Esophagus muscularis mucosa (tissue), 4 donors: ENCODE measurements at places on chromosomes 6 and 20.
A peak's percentile ranks its signal among the peaks of the same experiment; 100 is the strongest.

DNA sequence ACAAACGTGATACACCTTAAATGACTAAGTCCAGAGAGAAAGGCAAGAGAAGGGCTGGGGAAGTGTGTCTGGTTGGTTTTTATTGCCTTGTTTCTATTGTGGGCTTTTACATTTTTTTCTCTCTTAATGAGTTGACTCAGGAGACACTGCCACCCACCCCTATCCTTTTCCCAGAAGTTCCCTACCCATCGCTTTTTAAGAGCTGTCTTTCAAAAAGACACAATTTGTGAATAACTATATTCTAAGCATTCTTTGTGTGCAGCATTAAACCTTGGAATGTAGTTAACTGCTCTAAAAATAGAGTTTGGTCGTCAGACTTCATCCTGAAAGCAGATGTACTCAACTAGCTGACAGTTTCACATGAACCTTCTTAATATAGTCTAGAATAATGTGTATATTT, 174.9 kb downstream of the ISM1 start:
- DNase-seq = no peak

- DNase-seq = peak; percentile 72
Measured at GRCh38 chr20:58710481-58711265, 18.1 kb downstream of the NPEPL1 start.

DNA sequence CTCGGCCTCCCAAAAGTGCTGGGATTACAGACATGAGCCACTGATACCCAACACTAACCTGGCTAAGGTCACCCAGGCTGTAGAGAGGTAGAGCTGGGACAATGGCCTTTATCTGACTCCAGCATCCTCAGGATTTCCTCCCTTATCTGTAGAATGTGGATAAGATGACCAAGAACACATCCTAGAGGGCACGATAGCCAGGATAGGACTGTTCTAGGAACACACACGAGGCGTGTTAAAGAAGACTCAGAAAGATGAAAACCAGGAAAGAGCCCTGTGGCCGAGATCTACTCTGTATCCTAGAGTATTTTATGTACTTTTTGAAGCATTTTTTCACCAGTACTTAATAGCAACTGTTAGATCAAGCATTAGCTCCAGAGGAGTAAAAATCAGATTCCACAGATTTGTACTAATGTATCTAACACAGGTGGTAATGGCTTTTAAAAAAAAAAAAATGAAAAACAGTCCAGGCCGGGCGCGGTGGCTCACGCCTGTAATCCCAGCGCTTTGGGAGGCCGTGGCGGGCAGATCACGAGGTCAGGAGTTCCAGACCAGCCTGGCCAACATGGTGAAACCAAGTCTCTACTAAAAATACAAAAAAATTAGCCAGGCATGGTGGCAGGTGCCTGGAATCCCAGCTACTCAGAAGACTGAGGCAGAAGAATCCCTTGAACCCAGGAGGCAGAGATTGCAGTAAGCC, 17.3 kb downstream of the PPP1R10 start:
- no peak for DNase-seq

DNA sequence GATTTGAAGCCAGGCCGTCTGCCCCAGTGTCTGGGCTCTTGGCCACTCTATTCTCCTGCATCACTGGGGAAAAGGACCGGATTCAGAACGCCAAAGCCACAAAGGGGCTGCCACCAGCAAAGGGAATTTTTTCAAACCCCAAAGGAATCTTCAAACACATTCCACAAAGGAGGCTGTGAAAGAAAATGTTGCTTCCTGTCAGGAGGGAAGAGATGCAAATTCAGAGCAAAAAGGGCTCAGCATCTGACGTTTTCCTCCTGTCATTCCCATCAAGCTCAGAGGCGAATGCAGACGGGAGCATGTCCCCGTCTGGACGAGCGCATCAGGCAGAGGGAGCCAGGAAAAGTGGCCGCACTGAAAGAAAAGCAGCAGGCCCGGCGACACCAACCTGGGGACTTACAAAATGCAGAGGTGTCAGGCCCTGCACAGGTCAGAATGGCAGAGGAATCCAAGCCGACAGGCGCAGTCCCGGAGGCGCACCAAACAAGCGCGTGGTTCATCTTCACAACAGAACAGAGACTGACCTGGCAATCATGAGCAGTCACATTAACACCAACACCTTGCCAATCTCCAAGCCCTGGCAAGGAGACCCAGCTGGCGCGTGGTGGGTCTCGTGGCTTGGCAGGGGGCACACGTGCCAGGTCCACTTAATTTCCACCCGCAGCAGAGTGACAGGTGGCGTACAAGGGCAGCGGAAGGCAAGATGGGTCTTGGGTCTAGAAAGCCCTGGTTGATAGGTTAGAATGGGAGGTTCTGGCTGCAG, 62.8 kb downstream of the GRM4 start:
- DNase-seq = no peak

GRCh38 chr6:7532232-7532631, 9.2 kb upstream of the DSP start:
- DNase-seq = peak; percentile 84

- DNase-seq = no peak
Measured at GRCh38 chr6:170025935-170026750, 264.7 kb downstream of the DLL1 start.
